Psoas muscle (tissue), 8 donors: ENCODE measurements at places on chromosomes 12 and 14. TPM values are rescaled to one million over a fixed set of nuclear protein-coding genes. Genes with fewer than 3 reads are reported as not detected.

GRCh38 chr12:30701056-30701455 lies 5.4 kb upstream of the IPO8 start:
- no peak for DNase-seq

GRCh38 chr12:115212356-115212755 lies 528.4 kb upstream of the TBX3 start:
- no peak for DNase-seq

- no peak for DNase-seq
Observed at GRCh38 chr12:118302053-118302452, 70.7 kb downstream of the TAOK3 start.

The NOXRED1 gene
- not detected for total RNA-seq

DNA sequence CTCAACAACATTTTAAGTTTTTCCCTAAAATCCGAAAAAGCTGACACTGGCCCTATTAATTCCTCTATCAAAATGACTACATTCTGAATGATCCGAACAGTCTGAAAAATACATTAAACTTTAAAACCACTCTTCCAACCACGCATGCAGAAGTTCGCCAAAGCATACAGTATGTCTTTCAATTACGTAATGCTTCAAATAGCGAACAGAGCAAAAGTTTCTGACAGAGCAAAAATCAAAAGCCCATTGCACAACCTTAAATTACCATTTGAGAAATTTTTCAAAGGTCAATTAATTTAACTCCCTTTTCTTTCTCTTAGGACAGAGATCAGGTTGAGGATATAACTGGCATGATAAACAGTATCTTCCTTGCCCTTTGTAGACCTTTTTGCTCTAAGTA lies 33.2 kb downstream of the LRIG3 start:
- no peak for DNase-seq

- no peak for DNase-seq
Observed at GRCh38 chr12:81450920-81451739, 308.0 kb downstream of the PPFIA2 start.

- no peak for DNase-seq
Observed at GRCh38 chr12:45668641-45669040, 60.9 kb upstream of the ARID2 start.

GRCh38 chr12:106271575-106272505 lies 24.0 kb upstream of the CKAP4 start:
- DNase-seq: no peak

DNA sequence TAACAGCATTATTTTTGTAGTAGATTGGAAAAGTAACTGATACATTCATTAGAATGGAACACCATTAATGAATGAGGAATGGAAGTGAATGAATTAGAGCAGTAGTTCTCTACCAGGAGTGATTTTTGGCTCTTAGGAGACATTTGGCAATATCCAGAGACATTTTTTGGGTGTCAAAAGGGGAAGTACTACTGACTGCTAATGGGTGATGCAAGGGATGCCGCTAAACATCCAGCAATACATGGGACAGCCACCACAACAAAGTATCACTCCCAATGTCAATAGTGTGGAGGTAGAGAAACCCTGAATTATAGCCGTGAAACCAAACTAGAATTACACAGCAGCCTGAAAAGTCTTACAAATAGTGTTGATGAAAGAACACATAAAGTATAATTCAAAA lies 1.5 kb downstream of the CHURC1 start:
- no peak for DNase-seq

DNA sequence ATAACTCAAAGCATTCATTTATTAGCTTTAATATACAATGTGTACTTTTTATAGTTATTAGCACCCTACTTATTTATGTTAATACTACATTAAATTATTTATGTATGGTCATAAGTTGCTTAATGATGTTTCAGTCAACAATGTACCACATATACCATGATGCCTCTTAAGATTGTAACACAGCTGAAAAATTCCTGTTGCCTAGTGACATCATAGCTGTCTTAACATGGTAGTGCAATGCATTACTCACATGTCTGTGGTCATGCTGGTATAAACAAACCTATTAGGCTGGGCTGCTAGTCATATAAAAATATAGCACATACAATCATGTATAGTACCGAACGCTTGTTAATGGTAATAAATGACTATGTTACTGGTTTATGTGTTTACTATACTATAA lies 120.4 kb downstream of the ANO6 start:
- no peak for DNase-seq

The KRT5 gene
- 0.61 TPM for total RNA-seq

DNA sequence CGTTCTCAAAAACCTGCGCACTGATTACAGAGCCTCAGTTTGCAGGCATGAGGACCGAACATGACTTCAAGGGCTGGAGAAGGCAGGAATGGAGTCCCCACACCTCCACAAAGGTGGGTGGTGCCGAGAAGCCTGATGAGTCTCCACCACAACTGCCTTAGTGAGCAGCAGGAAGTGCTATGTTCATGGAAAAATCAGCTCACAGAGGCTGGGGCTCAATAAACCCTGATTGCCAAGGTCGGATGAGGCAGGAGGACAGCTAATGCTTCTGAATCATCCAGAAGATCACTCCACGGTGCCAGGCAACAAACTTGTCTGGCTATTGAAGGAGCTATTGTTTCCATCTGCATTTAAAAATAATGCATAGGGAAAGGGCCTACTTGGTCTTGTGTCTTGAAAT lies 31.1 kb downstream of the APPL2 start:
- DNase-seq: no peak

The MYH7 gene
- total RNA-seq: 4,588 TPM

The ZFP36L1 gene
- 59.4 TPM for total RNA-seq

DNA sequence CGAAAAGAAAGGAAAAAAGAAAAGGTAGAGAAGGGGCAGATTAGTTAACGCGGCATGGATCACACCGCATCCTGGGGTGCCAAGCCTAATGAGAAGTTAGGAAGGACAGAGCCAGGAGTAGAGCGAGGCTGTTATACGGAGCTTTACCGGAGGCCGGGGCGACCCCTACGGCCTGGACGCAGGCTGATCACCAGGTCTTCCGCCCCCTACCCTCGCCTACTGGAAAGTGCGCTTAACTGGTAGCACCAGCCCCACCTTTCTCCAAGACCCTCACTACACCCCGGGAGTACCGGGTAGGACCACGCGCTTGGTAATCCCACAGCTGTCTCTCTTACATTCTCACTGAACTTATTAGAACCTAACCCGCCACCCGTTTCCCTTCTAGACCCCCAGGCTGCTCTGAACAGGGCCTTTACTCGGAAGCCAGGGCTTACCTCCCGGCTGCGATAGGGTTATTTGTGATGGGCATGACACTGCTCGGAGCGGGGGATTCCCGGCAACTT lies 33.8 kb downstream of the WBP11 start:
- peak; percentile 63 for DNase-seq

The RNASE4 gene
- 11.1 TPM for total RNA-seq

DNA sequence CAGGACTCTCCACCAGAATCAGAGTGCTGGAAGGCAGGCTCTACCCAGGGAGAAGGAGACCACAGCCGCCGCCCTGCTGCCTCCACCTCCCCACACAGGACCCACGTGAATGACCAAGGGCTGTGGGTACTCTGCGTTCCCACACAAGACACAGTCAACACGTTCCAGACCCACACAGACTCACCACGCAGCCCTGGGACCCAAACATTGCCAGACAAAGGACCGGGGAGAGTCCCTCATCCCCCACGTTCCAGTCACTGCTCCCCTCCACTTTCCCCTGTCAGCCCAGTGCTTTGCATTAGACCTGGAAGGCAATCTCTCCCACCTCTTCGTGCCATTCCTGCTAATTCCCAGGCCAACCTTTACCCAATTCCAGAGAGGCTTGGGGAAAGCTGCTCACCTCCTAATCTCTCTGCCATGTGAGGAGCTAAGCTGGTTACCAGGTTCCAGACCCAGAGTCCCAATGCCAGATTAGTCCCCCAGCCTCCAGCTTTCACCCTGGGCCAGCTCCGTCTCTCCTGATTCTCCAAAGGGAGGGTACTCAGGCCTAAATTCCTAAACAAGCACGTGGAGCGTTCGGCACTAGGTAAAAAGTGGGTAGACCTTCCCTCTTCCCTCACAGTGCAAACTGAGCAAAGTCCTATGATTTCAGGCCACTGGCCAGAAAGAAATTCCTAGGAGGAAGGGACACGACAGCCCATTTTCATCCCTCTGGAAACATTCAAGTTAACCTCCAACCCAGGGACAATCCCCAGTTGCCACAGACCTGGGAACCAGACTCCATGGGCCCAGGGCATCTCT lies 4.9 kb downstream of the SLC6A13 start:
- DNase-seq: no peak

The DUSP6 gene
- 27.0 TPM for total RNA-seq

GRCh38 chr12:89999699-90000505 lies 291.3 kb upstream of the ATP2B1 start:
- no peak for DNase-seq

GRCh38 chr12:9030776-9031175 lies 41.4 kb downstream of the KLRG1 start:
- DNase-seq: no peak

- no peak for DNase-seq
Observed at GRCh38 chr12:125287155-125287847, 222.1 kb downstream of the AACS start.

DNA sequence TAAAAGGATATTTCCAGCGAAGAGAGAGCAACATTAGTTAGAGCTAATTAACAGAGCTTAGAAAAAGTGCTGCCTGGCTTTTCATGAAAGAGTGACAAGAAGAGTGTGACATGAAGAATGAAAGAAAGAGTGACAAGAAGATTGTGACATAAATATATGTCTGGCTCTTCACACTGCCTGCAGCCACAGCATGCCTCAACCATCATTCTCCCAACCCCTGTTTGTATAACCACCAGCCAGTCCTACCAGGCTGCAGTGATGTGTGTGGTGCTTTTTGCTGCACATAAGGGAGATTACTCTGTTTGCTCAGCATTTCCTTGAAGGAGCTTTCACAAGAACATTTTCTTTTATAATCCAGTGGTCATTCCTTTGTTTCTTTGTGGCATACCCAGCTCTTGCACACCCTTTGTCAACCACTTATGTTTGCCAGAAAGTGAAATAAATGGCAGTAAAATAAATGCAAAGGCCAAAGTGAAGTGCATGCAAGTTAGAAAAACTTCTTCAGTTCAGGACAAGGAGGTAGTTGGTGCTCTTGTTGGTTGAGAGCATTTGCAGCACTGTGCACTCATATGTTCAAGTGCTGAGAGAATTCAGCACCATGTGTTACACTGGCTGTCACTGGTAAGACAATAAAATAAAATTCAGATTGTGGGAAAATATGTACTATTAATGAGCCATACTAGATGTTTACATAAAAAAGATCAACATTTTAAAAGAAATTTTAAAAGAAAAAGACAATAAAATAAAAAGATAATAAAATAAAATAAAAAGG lies 50.6 kb downstream of the KIF21A start:
- DNase-seq: no peak

The MPHOSPH9 gene
- 8.7 TPM for total RNA-seq

GRCh38 chr12:124177276-124177950 lies 117.5 kb upstream of the RFLNA start:
- no peak for DNase-seq

GRCh38 chr12:92300777-92301176 lies 155.1 kb upstream of the BTG1 start:
- no peak for DNase-seq

DNA sequence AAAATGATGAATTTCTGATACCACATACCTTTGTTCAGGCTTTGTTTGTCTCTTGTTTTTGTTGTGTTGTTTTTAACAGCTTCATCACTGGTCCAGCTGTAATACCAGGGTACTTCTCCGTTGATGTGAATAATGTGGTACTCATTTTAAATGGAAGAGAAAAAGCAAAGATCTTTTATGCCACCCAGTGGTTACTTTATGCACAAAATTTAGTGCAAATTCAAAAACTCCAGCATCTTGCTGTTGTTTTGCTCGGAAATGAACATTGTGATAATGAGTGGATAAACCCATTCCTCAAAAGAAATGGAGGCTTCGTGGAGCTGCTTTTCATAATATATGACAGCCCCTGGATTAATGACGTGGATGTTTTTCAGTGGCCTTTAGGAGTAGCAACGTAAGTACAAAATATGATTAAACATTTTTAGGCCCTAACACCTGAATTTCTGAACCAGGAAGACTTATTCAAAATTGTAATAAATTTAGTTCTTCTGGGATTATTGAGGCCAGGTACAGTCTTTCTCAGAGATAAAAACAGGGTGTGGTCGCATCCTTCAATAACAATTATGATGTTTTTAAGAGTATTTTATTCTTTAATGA lies 22.4 kb downstream of the RXYLT1 start:
- DNase-seq: no peak

DNA sequence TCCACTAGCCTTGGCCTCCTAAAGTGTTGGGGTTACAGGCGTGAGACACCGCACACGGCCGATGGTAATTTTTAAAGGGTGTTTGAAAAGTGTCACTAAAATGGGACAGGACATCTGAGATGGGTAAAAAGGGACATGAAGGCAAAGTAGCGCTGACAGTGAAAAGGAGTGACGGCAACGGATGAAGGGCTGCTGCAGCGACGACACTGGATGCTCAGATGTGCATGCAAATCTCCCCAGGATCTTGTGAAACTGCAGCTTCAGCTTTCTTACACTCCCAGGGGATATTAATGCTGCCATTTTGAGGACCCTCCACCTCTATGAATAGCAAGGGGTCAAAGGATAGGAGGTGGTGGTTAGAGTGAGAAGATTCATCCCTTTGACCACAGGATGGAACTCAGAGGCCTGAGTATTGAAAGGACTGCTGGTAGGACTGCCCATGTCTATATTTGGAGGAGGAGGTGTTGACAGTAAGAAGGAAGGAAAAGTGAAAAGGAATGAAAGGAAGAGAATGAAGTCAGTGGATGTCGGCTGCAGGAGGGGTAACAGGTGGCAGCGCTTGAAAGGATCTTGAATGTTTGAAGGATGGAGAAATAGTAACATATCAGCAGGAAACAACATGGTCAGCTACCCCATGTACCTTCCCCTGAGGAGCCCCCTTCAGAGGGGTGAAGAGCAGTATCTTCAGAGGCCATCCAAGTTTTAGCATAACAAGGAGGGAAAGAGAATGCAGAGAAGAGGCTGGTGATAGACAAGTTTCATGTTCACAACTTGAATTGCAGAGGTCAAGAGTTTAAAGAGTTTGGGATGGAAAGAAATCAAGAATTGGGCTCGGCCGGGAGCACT lies 37.1 kb downstream of the CLIP1 start:
- no peak for DNase-seq

DNA sequence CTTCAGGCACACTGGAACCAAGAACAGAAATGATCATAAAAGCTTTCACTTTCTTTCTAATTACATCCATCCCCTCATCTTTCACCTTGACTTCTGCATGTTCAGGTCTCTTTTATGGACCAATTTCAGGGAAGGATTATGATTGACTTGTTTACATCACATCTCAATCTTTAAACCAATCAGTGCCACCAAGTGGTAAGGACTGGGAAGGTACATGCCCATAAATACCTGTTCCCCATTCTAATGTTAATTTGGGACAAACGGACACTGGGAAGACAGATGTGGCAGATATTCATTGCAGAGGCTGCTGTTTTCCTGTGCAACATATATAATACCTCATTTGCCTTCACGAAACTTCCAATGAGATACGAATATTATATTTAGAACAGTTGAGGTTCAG lies 978.1 kb downstream of the GALC start:
- DNase-seq: no peak

DNA sequence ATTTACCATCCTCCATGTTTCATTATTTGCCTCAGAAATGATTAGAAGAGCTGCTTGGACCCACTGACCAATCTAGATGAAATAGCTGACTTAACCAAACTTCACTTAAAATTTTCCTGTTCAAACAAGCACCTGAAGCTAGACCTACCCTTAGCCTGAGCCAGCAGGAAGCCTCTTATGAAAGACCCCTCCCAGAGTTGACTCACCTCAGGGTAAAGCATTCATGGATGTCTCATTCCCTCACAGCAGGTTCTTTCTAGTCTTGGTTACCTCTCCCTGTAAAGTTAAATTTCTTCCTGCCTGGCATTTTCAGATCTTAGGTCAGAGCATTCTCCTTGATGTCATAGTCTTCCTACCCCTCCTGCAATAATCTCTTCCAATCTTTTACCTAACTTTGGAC lies 1209.8 kb downstream of the FLRT2 start:
- no peak for DNase-seq

The GLIPR1 gene
- total RNA-seq: 5.1 TPM
